Suppressor macrophage (primary cell): ENCODE measurements at places on chromosomes 1 and 21.

- DNase-seq: no peak
These were observed 20.4 kb downstream of the CCT8 start for GRCh38 chr21:29053011-29053553.

GRCh38 chr1:14460173-14460572, 138.3 kb upstream of the KAZN start:
- DNase-seq: no peak

- DNase-seq: no peak
These were observed 107.5 kb upstream of the VAMP3 start for GRCh38 chr1:7663451-7664146.

GRCh38 chr1:2134266-2134620, 60.3 kb downstream of the FAAP20 start:
- DNase-seq: no peak

GRCh38 chr21:33109574-33110339, 39.8 kb downstream of the OLIG1 start:
- DNase-seq: peak; percentile 81

DNA sequence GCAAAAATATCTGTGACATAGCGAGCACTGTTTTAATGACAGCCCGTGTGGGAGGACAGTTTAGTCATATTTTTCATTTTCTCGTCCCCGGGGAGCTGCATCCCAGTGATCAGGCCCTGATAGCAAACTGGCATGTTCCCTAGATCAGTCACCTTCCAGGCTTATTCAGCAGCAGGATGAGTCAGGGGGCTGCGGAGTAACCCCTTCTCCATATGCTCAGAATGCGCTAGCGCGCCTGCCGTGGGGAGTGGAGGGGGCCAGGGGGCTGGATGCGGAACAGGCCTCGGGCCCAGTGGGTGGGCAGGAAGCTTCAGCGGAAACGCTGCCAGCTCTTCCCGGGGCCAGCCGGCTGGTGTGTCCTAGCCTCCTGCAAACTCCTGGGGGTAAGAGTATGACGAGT, 94.0 kb downstream of the KCND3 start:
- no peak for DNase-seq

- no peak for DNase-seq
These were observed 37.0 kb downstream of the ZNF281 start for GRCh38 chr1:200372885-200373181.

GRCh38 chr1:28735961-28736449, 735 bp upstream of the YTHDF2 start:
- DNase-seq: no peak

- no peak for DNase-seq
These were observed 780 bp downstream of the HIVEP3 start for GRCh38 chr1:41917835-41918449.

GRCh38 chr1:202034683-202035462, 24.5 kb downstream of the ELF3 start:
- DNase-seq: no peak

DNA sequence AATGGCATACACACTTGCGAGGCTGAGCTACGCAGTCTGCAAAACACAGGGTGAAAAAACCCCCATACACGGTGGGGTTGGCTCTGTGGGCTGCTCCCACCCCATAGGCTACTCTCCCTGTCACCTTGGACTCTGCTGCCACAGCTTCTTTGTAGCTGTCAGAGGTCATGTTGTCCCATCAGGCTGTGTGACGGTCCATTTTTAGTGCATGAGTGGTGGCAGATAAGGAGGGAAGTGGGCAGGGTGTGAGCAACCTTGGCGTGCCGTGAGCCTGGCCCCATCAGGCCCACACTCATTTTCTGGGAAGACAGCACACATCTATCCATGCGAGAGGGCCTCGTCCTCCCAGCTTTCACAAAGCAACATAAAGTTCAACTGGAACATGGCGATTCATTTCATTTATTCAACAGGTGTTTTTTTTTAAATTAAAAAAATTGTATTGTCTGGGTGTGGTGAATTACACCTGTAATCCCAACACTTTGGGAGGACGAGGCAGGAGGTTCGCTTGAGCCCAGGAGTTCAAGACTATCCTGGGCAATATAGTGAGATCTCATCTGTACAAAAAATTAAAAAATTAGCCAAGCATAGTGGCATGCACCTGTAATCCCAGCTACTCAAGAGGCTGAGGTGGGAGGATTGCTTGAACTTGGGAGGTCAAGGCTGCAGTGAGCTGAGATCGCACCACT, 9.5 kb downstream of the GPR137B start:
- no peak for DNase-seq

DNA sequence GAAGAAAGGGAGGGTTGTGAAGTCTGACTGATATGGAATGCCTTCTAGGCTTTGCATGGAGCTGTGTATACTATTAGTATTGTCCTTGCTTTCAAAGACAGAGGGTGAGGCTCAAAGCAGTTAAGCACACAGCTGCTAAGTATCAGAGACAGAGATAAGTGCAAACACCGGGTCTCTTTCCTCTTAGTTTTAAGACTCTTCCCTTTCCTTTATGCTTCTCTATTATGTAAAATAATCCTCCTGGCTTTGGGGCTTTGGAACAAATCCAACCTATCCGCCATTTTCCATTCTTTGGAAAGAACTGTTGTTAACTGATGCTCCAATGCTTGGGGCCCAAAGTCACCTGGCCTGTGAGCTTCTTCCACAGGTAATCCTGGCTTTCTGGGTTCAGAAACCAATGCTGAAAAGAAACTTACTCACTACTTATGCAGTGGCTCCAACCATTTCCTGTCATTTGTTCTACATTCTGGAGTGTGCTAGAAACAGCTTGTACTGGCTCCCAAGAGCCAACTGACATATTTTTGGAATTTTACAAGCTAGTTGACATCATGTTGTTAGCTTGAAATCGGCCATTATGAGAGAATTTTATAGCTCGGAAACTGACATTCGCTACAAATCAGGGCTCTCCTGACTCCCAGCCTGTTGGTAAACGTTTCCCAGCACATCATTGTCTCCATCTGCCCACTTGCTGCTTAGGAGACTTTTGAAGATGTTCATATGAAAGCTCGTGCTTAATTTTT, 67.5 kb downstream of the DNTTIP2 start:
- DNase-seq: no peak

GRCh38 chr1:20485527-20486456, at the start of gene CAMK2N1:
TSS of gene CAMK2N1 (minus strand) at chr1:20486210. CDS start at chr1:20485379, 831 bp downstream.
- peak; percentile 25 for DNase-seq

- no peak for DNase-seq
These were observed 594.4 kb downstream of the MATN1 start for GRCh38 chr1:30129001-30129408.

- no peak for DNase-seq
These were observed 28.5 kb downstream of the SLC16A1 start for GRCh38 chr1:112927462-112927990.

- DNase-seq: no peak
These were observed 47.9 kb downstream of the SLC45A1 start for GRCh38 chr1:8365661-8366362.

DNA sequence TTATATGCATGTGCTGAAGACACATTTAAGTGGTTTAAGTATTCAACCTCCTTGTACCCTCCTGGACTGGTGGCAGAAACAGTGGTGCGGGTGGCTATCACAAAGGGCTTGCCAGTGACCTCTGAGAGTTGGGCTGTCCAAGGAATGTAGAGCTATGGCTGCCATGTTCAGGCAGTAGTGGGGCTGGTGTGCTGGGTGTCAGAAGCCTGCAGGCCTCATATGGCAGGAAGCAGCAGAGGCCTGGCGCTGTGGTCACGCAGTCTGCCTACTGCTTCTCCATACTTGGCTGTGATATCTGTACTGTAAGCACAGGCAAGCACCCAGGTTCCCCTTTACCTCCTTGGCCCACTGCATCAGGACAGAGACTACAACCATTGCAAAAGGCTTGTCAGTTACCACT, 870.0 kb downstream of the LRRIQ3 start:
- no peak for DNase-seq

GRCh38 chr1:223700388-223700918, 11.9 kb upstream of the CAPN2 start:
- no peak for DNase-seq

DNA sequence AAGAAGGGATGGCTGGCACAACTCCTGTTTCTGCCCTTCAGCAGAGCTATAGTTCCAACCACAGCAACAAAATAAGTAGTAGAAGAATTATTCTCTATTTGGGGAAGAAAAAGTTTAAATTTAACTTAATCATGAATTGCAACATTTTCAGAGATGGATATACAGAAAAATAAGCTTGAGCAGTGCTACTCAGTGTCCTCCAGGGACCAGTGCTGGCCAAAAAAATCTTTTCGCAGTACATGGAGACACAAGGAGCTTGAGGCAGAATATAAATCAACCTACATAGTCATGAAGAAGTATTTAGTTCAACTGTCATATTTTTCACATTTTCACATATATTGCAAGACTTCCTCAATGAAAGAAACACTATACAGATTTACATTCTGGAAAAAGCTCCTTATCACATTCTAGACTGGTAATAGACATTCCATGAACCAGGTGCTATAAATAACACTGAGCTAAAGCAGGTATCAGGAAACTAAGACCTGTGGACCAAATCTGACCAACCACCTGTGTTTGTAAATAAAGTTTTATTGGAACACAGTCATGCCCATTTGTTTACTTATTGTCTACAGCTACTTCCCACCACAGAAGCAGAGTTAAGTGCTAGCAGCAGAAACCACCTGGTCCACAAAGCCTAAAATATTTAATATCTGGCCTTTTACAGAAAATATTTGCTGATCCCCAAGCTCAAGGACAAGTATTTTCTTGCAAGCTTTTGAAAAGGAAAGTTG, 101.9 kb downstream of the RGS21 start:
- DNase-seq: no peak

DNA sequence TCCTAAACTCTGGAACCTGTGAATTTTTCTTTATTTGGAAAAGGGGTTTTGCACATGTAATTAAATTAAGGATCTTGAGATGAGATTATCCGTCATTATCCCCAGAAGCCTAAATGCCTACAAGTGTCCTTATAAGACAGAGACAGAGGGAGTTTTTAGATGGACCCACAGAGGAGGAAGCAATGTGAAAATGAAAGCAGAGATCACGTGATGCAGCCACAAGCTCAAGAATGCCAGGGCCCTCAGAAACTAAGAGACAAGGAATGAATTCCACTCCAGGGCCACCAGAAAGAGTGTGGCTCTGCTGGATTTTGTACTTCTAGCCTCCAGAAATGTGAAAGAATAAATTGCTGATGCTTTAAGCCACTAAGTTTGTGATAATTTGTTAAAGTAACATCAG, 183.6 kb upstream of the UBE2U start:
- peak; percentile 30 for DNase-seq
